Activated CD8-positive, alpha-beta memory T cell treated with anti-CD3 and anti-CD28 coated beads for 1 hour (primary cell): ENCODE measurements at places on chromosomes 16 and 17.

DNA sequence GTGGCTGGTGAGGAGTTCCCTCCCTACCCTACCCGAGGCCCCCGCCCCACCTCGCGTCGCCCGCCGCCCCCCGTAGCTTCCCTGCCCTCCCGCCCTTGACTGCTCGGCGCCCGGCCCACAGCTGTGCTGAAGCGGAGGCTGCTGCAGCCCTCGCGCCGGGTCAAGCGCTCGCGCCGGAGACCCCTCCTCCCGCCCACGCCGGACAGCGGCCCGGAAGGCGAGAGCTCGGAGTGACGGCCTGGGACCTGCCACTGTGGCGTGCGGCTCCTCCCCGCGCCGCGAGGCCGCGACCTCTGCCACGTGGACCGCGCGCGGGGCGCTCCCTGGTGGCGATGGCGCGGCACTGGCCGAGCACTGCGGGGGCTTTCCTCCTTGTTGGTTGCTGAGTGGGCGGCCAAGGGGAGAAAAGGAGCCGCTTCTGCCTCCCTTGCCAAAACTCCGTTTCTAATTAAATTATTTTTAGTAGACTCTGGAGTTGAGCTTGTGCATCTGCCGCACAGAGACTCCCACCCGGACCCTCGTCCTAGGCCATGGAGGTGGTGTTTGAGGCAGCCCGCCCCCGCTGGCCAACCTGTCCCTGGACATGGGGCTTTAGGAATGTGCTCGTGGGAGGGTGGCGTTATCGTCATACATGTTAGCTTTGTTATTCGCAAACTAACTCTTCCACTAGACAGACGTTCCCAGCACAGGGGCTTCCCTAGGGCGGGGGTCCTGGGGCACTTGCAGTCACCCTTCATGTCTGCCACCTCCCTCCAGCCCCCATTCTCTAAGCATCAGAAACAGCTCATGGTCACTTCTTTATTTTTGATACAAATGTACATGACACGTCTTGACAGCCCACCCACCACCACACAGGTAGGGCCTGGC lies 4.4 kb downstream of the TP53I13 start:
- DNase-seq: peak; percentile 53

GRCh38 chr16:12339686-12340085 lies 363.2 kb downstream of the SNX29 start:
- DNase-seq: no peak

- no peak for DNase-seq
These were observed 200.9 kb downstream of the SLC39A11 start for GRCh38 chr17:72891627-72892026.

- DNase-seq: no peak
These were observed 10.8 kb downstream of the CYLD start for GRCh38 chr16:50752471-50753235.

GRCh38 chr17:13102477-13102876 lies 84.7 kb upstream of the ELAC2 start:
- DNase-seq: no peak

GRCh38 chr17:57001541-57001940 lies 23.6 kb downstream of the SCPEP1 start:
- no peak for DNase-seq

GRCh38 chr17:50424996-50425681 lies 879 bp upstream of the ACSF2 start:
- no peak for DNase-seq

DNA sequence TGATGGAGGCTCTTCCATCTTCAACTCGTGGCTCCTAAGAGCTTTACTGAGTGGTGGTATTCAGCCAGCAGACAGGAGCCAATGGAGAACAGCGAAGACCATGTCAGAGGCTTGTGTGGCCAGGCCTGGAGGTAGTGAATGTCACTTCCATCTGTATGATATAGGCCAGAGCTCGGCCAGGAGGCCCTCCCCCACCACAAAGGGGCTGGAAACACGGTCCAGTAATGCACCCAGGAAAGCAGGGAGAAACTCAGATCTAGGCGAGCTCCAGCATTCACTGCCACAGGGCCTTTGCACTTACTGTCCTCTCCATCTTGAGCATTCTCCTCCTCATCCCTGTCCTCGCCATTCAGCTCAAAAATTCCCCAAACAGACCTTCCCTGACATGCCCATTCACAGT lies 555.3 kb upstream of the C16orf82 start:
- DNase-seq: no peak

DNA sequence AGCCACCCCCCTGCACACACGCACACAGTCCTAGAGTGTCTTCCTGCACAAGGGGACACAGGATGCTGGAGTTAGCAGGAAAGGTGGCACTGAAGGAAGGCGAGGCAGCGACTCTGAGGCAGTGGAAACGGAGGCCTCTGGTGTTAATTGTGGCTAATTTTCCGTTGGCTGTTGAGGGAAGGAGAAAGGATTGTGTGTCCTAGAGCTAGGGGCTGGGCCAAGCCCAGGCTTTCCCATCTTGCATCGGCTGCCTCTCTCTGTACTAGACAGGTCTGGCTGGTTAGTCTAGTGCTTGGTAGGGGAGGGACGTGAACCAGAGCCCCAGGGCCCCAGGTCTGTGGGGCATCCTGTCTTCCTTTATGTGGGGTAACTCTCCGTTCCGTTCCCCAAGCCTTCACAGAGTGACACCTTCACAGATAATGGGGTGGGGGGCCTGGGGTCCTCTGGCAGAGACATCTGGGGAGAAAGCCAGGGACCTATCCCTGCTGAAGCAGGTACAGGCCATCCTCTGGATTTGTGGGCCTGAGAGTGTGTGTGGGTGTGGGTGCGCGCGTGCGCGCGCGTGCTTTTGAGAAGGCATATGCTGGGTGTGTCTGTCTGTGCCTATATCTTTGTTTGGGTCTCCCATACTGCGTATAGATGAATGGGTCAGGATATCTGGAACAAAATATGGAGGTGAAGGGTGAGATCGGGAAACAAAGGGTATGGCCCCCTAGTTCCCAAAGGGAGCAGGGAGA lies at the start of gene CHD3:
TSS of gene CHD3 (plus strand) at position 606 of the 737 bp plus-strand sequence. CDS start 212 bp downstream, outside the sequence.
- no peak for DNase-seq

- no peak for DNase-seq
These were observed 71.7 kb downstream of the CDC27 start for GRCh38 chr17:47117386-47117785.

DNA sequence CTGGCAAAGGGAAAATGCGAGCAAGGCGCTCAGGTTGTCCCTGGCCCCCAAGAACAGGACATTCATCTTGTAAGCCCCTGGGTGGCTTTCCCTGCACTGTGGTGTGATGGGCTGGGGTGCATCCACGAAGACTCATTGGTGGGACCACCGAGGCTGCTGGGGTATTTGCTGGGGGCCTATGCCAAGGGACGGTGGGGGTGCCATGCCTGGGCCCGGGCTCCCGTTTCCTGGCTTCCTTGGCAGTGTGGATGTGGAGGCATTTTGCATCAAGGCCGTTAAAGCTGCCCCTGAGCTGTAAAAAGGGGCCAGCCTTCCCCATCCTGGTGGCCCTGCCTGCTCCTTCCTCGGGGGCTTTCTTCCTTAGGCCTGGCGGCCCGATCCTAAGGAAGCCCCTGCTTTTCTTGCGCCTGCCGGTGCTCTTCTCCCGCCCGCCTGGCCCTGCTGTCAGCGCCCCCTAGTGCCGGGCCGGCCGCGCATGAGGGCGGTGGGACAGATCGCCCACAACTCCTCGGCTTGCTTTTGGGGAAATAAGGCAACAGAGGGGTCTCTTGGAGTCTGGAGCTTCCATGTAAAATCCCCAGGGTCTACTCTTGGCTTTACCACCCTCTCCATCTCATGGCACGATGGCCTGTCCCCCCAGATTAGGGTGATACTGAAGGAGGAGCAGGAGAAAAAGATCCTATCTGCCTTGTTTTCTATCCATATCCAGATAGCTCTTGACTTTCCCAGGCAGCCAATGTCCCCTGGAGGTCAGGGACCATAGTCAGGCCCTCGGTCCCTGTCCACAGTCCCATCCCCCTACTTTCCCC lies 9.8 kb upstream of the TBX2 start:
- DNase-seq: no peak

GRCh38 chr17:76566988-76567431 lies 18.6 kb downstream of the ST6GALNAC2 start:
- DNase-seq: no peak

- DNase-seq: no peak
These were observed 26.5 kb downstream of the TMEM98 start for GRCh38 chr17:32954477-32954876.

DNA sequence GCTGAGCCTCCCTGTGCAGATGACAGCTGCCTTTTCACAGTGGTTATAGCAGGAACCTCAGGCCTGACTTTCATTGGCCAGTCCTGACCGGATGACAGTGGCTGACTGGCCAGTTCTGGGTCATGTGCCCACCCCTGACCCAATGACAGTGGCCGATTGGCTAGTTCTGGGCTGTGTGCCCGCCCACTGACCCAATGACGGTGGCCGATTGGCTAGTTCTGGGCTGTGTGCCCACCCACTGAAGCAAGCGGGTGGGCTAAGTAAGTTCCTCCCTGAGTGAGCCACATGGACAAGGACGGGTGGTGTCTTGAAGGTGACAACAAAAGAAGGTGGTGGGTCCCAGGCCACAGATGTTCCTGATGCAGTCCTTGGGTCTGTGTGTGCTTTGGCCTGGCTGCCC lies 9.5 kb downstream of the DEF8 start:
- DNase-seq: no peak

DNA sequence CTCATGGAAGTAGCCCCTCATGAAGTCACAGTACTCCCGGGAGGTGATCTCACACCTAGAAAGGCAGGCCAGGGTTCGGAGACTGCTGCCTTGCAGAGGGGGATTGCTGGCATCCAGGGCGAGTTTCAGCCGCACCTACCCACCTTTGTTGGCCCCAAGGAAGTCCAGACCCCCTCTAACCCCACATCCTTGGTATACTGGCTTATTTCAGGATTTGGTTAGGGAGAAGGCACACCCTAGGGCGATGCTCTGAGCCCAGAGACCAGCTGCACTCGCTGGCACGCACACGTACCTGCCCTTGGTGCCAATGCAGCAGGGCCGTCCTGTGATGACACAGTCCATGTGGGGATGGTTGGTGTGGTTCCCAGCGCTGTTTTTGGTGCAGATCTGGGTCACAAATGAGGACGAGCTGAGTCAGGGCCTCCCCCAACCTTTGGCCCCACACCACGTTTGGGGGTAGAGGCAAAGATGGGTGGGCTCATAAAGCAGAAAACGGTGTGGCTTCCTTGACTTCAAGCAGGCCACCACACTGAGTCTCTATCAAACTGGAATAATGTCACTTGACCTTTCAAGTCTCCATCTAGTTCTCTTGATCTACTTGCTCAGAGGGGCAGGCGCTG lies 5.9 kb downstream of the SNRNP25 start:
- DNase-seq: no peak

DNA sequence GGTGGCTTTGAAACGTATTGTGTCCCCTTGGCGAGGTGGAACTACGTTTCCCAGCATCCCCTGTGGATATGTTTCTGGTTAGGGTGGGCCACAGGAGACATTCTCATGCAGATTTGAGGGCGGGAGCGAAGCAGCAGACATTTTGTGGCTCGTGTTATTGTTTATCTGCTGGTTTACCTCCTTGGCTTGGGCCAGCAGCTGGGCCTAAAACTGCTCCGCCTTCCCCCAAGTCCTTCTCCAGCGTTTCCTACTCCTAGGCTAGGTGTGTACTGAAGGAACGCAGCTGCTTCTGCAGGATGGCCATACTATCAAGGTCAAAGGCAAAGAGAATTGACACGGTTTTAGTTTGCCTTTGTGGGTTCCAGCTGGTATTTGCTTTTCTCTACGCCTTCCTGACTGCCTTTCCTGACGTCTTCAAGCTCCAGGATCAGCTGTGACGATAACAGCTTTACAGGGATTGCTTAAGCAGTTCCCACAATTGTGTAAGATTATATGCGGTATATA lies 17.2 kb upstream of the WSB1 start:
- no peak for DNase-seq

- no peak for DNase-seq
These were observed 12.3 kb downstream of the CD7 start for GRCh38 chr17:82304826-82305726.
